Activated CD8-positive, alpha-beta memory T cell treated with anti-CD3 and anti-CD28 coated beads for 1 hour (primary cell): ENCODE measurements at places on chromosomes 2 and 18.

GRCh38 chr18:13620818-13621445 lies 105.4 kb downstream of the FAM210A start:
- DNase-seq: no peak

GRCh38 chr2:44420725-44421124 lies 59.0 kb downstream of the CAMKMT start:
- DNase-seq: no peak

GRCh38 chr2:24360963-24361330 lies 611 bp upstream of the ITSN2 start:
- DNase-seq: no peak

- DNase-seq: peak; percentile 38
Measured at GRCh38 chr2:88016960-88017779, 823 bp upstream of the RNU2-63P start.

DNA sequence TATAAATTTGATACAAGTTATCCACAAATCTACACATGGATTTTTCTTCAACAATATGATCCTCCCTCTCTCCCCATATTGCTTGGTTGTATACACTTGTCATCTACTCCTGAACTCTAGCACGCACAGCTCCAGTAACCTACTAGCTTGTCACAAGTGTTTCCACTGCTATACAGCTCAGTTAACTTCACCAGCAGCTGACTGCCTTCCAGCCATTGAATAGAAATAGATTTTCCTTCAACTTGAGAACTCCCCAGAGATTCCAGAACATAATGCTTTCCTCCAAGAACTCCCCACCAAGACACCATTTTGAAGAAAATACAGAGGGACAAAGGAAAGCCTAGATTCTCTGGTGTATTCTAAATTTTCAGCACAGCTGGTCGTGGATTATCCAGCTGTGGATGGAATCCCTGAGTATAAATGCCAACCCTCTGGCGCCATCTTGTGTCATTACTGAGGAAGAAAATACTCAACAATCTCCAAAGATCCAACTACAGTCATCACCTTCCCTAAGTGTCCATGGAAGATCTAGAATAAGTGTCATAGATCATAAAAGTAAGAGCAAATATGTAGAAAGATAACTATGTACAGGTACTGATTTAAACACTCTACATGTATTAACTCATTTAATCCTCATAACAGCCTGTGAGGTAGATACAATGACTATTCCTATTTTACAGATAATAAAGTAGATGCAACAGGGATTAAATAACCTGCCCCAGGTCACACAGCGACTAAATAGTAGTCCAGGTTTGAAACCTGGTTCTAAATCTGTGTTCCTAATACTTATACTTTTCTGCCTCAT lies 156.7 kb downstream of the ARHGAP28 start:
- no peak for DNase-seq

DNA sequence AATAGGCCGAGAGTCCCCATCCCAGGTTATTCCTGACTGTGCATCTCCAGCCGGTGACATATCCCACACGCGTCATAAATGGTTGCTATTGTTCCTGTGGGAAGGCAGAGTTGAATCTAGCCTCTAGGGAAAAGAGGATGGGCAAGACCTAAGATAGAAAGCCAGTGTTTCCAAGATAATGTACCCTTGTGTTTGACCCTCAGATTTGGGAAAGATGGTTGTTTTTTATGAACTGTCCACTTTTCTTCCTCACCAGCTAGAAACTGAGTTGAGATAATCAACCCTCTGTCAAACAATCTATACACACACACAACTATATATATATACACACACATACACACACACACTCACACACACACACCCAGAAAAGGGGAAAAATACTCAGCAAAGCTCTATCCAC lies 131.0 kb downstream of the PRKCE start:
- no peak for DNase-seq

GRCh38 chr18:9133225-9133624 lies 3.4 kb upstream of the ANKRD12 start:
- no peak for DNase-seq

DNA sequence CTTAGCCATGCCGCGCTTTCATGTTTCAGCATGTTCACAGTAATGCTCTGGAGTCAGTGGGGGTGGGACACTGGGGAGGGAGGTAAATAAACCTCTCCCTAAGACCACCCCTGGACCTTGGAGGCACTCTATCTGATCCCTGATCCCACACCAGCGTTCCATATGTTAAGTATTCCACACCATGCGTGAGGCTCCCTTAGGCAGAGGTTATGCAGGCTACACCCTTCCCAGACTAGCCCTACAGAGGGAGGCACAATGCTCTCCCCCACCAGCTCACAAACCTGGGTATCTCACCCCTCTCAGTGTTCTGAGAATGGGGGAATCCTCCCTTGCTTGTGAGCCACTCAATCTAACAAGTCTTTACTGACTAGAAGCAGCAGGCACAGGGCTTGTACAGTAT lies 1610.4 kb upstream of the ZEB2 start:
- no peak for DNase-seq

DNA sequence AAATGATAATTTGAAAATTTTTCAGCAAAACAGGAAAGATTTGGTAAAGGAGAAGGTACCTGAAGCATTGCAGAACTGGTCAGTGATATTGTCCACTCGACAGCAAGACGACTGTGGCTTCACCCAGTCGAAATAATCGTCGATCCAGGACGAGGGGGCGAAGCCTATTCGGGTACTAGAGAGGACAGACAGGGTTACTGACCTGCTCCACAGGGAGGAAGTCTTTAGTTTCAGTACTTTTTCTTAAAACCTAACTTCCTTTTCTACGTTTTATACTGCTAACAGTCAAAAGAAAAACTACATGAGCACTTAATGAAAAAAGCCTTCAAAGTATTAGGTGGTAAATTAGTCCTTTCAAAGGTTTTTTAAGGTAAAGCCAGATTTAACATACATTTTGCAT lies 36.0 kb downstream of the RMC1 start:
- no peak for DNase-seq

DNA sequence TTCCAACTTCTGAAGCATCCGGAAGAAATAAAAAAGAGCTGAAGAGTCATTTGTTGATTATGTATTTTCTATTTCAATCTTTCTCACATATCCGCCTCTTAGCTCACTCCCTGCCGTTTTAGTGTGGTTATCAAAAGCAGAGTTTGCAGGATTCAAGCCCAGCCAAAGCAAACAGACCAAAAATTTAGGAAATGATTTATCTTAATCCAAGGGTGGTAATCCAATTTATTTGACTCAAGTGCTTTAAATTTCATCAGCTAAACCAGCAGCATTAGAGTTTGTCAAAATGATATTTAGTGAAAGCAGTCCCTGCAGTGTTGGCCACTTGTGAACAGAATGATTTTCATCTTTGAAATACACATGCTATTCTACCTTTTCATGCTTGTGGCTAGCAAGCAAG lies 129.3 kb upstream of the CCDC68 start:
- no peak for DNase-seq

GRCh38 chr2:107735201-107735600 lies 91.5 kb upstream of the RGPD4 start:
- no peak for DNase-seq

DNA sequence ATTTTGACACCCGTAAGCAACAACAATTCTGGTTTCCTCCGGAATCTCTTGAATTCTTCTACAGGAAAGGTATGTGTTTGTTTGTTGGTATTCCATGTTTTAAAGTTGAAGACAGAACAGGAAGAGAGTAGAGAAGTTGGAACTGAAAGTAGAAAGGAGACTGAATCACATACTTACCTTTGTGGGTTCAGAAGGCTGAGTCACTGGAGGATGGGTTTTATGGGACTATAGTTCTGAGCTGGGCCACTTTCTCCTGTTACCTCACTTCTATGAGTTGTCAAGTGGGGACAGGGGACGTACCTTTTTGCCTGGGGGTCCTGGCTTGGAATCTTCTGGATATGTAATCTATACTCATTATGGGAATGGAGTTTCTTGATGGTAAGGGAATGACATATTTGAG lies 40.9 kb downstream of the KDM3A start:
- DNase-seq: no peak

DNA sequence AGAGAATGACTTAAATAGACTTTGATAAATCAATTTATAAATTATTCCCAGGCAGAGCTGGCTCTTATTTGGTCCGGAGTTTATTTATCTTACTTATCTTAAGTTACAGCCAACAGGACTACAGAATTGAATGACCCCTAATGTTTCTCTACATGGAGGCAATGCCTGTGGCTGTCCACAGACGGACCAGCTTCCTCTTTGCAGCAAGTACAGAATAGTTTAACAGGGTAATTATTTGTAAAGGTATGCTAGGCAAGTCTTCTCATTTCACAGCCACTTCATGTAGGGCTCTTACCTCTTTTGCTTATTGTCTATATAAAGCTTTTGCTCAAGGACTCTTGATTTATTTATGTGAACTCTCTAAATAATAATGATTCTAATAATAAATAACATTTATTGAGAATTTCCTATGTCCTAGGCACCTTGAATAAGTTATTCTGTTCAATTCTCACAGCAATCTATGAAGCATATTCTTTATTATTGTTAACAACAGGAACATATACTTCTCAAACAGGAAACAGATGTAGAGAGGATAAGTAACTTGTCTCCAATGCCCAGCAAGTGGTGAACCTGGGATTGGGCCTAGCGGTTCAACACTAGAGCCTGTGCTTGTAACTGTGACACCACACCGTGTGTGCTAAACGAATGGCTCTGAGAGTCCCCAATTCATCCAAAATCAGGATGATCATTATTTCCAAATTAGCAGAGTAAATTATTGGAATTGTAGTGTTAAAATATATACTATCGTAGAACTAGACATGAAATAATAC lies 58.8 kb upstream of the NXPH2 start:
- no peak for DNase-seq

DNA sequence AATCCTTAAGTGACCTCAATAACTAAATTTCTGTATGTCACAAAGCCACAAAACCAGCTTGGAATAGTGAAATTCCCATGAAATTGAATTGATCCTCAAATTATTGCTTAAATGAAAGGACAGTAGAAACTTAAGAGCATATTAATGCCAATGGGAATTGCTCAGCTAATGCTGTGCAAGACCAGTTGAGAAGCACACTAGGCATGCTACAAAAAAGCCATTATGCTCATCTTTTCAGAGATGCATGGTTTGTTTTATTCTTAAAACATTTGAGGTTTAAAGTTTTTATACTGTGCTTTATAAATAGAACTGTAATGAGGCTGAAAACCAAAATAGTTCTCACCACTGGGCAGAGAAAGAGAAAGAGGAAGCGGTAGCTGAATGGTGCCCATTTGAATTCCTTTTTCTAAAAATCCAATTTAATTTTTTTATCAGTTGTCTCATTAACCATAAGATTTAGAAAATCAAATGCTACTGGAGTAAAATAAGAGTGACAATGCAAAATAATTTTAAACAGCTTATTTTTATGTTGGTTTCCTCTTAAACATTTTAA lies 98.6 kb downstream of the LNPK start:
- no peak for DNase-seq

DNA sequence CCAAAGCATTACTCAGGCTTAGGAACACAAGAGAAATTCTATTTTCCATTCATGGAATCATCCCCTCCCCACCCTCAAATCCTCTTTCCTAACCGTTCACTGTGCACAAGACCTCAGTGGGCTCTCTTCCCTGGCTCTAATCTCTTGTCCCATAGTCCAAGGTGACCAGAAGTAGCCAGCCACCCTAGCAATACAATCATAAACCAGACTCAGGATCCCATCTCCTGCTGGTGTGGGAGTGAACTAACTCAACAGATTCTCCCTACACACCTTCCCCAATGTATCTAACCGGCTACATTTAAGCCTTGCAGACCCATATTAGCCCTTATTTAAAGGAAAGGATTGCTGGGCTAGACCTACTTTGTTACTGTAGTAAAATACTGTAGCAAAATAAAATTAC lies 45.5 kb downstream of the HNRNPLL start:
- no peak for DNase-seq

DNA sequence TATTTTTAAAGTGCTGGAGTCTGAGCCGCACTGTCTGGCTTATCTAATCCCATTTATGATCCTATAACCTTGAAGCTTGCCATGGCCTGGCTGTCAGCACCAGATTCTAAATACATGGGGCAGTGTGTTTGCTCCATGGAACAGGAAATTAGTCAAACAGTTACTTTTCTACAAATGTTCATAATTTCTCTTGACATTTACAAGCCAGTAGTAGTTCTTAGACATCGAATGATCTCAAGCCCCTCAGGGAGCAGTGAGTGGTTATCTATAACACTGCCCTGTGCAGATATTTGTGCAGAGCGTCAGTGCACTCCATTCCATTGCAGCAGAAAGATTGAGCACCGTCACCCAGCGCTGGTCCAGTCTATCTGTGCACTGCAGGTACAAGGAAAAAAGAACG lies 205.2 kb downstream of the AGPS start:
- no peak for DNase-seq
